Activated CD4-positive, alpha-beta T cell treated with anti-CD3 and anti-CD28 coated beads, Interleukin-2, Interleukin-4, amounts not matched to agents 100 ng/mL and 50 ng/mL, durations not matched to agents 16 hours and 8 hours (primary cell): ENCODE measurements at places on chromosomes 4 and X.

DNA sequence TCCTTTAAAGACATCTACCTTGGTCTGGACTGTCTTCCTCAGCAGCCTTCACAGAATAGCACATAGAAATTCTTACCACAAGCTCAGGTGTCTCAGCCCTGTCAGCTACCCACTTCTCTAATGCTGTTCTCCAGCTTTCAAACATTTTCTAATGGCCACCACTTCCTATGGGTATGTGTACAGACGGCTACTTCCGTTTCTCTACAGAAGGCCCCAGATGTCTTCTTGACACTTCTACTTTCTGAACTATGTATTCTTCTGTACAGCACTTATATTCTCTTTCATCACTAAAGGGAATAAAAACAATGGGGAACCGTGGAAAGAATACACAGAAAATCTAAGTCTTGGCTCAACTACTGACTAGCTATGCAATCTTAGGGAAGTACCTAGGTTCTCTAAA is 13.3 kb downstream of the OPHN1 start:
- no peak for DNase-seq

DNA sequence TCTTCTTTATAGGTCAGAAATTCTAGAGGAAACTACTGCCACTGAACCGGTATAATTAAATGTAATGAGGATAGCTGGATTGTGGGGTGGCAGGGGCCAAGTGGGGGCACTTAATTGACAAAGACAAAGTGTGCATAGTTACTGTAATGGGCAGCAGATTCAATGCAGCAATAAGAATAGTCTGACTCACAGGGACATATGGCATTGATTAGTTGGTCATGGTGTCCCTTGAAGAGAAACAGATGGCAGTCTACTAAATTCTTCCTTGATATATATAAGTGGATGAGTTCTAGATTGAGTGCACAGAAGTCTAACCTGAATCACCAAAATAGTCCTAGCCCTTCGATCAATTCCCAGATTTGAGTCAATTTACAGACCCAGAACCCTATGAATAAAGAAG is 31.6 kb downstream of the ETDC start:
- DNase-seq = no peak

DNA sequence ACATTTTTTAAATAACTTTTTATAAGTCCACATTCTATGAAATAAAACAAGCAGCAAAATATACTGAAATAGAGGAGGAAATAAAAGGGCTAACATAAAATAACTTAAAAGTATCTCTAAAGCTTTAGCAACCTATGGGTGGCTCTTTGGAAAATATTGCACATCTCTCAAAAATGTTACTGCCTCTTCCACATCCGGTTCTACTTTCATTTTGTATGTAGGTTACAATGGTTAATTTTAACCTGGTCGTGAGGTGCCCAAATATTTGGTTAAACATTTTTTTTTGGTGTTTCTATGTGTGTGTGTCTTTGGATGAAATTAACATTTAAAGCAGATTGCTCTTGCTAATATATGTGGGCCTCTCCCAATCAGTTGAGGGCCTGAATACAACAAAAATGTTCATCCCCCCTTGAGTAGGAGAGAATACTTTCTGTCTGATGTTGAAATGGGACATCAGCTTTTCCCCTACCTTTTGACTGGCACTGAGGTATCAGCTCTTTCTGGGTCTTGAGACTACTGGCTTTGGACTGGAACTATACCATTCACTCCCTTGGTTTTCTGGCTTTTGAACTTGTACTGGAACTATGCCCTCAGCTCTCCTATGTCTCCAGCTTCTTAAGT is 353.0 kb downstream of the ADAM29 start:
- no peak for DNase-seq

GRCh38 chrX:134600714-134601113 is 57.6 kb downstream of the PLAC1 start:
- DNase-seq = no peak

DNA sequence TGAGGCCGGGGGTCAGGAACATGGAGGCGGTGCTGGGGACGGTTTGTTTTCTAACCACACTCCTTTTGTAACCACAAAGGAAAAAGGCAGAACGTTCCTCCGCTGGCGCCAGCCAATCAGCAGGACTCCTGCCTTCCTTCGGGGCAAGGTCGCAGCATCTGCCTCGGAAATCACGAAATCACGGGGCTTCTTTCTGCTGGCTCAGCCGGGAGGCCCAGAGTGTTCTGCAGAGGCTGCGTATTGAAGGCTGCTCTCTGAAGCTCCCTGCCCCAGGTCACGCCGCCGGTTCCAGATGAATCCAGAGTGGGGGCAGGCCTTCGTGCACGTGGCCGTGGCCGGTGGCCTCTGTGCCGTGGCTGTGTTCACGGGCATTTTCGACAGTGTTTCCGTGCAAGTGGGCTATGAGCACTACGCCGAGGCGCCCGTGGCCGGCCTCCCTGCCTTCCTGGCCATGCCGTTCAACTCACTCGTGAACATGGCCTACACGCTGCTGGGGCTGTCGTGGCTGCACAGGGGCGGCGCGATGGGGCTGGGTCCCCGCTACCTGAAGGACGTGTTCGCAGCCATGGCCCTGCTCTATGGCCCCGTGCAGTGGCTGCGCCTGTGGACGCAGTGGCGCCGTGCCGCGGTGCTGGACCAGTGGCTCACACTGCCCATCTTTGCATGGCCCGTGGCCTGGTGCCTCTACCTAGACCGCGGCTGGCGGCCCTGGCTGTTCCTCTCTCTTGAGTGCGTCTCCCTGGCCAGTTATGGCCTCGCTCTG is 9.4 kb downstream of the TMEM187 start:
- DNase-seq = peak; percentile 88

GRCh38 chr4:62670514-62670913 is 1470.4 kb downstream of the ADGRL3 start:
- DNase-seq = no peak

DNA sequence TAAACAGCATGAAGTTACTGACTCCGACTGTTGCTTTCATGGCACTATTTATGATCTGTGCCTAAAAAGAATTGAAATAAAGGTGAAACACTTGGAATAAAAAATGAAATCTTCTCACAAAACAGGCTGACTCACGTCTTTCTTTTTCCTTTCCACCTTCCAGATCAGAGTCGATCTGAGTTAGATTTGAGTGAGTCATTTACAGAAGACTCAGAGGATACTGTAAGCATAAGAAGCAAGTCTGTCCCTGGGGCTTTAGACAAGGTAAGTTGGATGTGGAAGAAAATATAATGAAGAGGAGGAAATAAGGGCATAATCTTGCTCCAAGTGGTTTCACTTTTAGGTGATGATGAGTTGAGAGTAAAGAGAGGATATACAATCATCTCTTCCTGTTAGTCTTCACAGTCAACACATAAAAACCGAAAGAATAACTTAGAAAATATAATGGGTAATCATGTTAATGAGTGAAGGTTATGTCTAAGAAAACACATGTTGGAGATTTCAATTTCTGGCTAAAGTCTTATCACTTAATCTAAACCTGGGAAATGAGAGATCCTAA is 89.7 kb downstream of the SYTL5 start:
- no peak for DNase-seq

DNA sequence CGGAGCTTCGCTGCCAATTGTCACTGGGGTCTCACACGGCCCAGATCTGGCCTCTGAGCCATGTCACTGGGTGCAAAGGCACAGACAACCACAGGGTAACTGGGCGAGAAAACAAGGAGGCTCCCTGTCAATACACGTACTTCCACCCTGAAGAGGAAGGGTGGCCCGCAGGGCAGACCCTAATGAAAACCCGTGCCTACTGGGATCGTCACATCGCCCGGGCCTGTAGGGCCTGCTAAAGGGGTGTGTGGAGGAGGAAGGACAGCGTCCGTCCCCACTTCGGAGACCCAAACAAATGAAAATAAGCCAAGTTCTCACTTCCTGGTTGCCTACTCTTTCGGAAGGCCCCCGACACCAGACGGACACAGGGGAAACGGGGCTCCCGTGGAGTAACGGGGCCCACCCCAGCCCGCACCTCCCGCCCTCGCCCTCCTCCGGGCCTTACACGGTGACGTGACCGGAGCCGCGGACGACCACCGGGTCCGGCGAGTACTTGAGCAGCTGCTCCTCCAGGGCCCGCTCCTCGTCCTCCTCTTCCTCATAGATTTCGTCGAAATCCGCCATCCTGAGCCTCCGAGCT is 578 bp downstream of the CHIC2 start:
- DNase-seq = no peak

DNA sequence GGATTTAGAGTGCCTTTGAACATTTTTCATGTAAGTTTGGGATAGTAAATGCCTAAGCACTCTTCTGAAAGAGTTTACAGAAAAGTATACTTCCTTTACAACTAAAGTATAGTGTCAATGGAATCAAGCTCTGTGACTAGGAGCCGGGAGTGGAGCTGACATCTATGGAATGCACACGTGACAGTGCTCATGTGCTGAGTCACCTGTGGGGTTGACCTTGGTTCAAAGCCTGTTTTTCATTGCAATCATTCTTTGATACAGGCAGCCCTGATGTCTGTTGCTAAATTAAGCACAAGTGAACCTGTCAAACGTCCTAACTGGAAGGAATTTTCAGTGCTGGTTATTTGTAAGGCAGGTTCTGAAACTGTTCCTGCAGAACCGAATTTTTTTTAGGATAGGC is 82.5 kb downstream of the GPAT3 start:
- DNase-seq = no peak

GRCh38 chr4:2799971-2800690 is 7.2 kb downstream of the SH3BP2 start:
- no peak for DNase-seq

- DNase-seq = no peak
These were observed 40.6 kb upstream of the SORCS2 start for GRCh38 chr4:7151668-7152227.

DNA sequence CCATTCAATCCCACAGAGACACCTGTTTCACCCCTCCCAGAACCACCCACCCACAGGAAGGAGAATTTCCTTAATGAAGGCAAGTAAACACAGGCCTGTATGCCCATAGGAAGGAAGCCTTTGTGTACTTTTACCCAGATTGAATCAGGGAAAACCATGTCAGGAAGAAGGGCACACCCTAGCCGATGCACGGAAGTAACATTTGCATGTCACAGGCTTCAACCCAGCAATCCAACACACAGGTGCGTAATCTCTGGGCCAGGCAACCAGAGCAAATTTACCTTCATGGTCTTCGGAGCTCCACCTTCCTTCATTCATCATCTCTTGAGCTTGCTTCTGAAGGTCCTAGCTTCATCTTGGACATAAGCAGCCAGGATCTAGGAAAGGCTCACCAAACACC is 206.3 kb downstream of the SHROOM3 start:
- no peak for DNase-seq

DNA sequence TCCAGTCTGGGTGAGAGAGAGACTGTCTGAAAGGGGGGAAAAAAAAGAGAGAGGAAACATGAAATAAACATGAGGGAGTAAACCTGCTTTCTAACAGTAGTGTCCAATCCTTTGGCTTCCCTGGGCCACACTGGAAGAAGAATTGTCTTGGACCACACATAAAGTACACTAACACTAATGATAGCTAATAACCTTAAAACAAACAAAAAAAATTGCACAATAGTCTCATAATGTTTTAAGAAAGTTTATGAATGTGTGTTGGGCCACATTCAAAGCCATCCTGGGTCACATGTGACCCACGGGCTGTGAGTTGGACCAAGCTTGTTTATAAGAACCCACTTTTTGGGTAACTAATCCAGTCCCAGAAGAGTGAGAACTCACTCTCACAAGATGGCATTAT is 30.3 kb downstream of the PDS5A start:
- DNase-seq = no peak

GRCh38 chr4:48844843-48845242 is 14.0 kb downstream of the OCIAD1 start:
- no peak for DNase-seq

DNA sequence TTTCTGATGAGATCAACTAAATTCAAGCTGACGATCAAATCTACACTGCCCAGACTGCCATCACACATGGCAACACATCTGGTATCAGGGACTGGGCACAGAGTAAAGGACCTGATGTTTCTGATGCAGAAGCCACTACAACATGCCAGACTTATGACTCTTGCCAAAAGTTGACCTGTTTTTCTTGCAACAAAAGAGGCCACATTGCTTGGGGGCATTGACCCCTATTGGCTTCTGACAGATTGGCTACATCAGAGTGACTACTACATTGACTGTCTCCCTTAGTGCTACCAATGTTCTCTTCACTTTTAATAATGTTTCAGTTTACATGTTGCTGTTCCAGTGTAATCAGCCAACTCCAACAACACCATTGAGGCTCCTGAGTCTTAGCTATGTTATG is 15.3 kb upstream of the SMIM10 start:
- no peak for DNase-seq

GRCh38 chr4:173684223-173684622 is 154.2 kb upstream of the HAND2 start:
- no peak for DNase-seq

DNA sequence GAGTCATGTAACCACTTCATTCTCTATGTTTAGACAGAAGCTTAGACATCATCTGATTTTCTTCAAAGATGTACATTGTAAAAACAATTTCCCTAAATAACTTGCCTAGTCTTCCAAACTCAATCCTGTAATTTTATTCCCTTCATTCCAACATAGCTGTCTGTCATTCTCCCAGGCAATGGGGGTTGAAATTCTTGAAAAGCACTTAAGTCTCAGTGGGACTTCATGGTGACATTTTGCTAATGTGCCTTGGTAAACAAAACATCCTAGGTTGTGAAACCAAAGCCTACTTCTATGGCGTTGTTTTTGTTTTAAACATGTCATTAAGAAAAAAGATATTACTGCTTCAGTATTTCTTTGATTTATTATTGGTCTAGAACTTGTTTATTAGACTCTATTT is 122.0 kb upstream of the NRK start:
- DNase-seq = no peak

GRCh38 chr4:32396507-32397070 is 1676.4 kb downstream of the PCDH7 start:
- DNase-seq = no peak

DNA sequence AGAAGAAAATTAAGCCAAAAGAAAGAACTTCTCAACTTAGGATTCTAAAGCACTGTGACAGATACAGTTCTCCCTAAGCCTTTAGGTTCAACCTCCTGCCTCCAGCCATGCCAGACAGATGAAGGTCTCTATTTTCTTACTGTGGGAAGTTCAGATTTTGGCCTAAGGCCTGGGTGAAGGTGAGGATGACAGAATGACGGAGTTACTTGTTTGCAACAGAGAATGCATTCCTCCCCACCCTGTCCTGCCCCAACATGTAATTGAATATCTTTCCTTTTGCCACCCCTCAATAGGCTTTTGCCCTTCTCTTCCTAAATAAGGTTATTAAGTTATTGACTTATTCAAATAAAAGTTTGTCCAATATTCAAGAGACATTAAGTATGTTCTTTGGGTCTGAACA is 25.6 kb downstream of the SLC16A2 start:
- no peak for DNase-seq

GRCh38 chr4:136831553-136831952 is 700.7 kb downstream of the PCDH18 start:
- DNase-seq = no peak

- DNase-seq = no peak
These were observed 32.7 kb downstream of the SORCS2 start for GRCh38 chr4:7224878-7225533.

GRCh38 chr4:10118048-10119004 is 1.7 kb upstream of the WDR1 start:
- no peak for DNase-seq

- no peak for DNase-seq
These were observed 120.6 kb upstream of the EDNRA start for GRCh38 chr4:147360301-147360700.

GRCh38 chr4:138639018-138639741 is 376.4 kb upstream of the NOCT start:
- DNase-seq = no peak

- DNase-seq = no peak
These were observed 26.8 kb downstream of the DOCK11 start for GRCh38 chrX:118522230-118522926.
